ENCODE measurements at places on chromosomes 2 and 18.

GRCh38 chr2:99555404-99555803, 65.6 kb upstream of the REV1 start:
- DNase-seq: no peak

- no peak for DNase-seq
Measured at GRCh38 chr2:5617796-5618195, 74.4 kb upstream of the SOX11 start.

- DNase-seq: no peak
Measured at GRCh38 chr2:136874258-136874657, 108.9 kb downstream of the THSD7B start.

- no peak for DNase-seq
Measured at GRCh38 chr2:10864861-10865636, 46.7 kb upstream of the KCNF1 start.

DNA sequence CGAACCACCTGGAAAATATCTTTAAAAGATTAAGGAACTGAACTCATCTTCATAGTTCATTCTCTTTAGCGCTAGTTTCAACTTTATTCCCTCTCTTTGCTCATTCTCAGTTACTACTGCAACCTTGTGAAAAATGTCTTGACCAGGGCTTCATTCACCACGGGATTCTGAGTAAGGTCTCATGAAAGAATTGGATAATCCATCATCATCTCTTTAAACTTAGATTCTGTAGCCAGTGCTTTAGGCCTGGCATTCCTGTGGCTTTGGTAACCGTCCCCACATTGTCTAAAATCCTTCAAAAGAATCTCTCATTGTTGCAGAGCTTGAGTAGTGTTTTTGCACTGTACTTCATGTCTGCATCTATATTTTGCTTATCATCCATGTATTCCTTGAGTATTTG, 229.5 kb downstream of the ETAA1 start:
- DNase-seq: no peak

DNA sequence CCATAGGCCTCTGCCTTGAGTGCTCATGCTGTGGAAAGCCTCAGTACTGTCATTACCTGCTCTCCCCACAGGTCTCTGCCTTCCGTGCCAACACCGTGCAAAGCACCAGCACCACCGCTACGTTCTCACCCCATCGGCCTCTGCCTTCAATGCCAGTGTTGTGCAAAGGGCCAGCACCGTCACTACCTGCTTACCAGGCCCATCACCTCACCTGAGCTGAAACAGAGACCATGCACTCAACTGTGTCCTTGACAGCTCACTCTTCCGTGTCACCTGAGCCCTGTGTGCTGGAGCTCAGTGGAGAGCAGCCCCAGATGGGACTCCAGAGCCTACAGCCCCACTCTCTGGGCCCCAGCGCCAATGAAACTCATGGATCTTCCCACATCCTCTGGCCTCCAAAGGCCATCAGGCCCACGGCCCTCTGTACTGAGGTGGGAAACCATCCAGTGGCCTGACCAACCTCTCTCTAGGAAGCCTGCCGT, 62.7 kb downstream of the ZNF516 start:
- no peak for DNase-seq

- no peak for DNase-seq
Measured at GRCh38 chr2:48131539-48132270, 225.4 kb upstream of the FBXO11 start.

DNA sequence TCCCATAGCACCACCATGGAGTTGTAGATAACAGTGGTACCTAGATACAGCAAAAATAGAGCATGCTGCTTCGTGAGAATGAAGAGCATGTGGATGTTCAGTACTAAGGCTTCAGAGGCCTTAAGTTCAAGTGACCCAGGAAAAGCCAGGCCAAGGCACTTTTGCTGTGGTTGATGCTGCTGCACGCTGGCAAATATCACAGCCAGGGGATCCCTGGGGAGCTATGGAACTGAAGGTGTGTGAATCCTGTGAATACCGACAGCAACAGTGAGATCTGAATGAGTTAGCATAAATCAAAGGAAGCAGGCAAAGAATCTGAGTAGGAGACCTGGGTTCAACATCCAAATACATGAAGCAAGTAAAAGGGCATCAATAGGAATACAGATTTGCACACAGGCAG, 158.6 kb upstream of the THUMPD2 start:
- no peak for DNase-seq

GRCh38 chr2:16124881-16125613, 184.7 kb downstream of the MYCN start:
- DNase-seq: no peak

GRCh38 chr18:59593291-59593717, 103.9 kb downstream of the CCBE1 start:
- no peak for DNase-seq

DNA sequence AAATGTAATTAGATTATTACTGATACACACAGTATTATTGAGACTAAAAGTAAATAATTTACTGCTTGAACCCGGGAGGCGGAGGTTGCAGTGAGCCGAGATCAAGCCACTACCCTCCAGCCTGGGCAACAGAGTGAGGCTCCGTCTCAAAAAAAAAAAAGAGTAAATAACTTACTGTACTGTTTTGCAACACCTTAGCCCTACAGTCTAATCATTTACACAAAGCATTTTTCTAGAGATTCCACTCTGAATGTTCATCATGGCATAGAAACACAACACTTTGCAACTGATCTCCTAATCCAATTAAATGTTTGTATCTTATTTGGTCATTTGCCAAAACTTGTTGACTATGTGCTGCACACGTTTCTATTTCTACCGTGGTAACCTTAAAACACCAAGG, 23.4 kb upstream of the RMP24 start:
- DNase-seq: no peak

- no peak for DNase-seq
Measured at GRCh38 chr2:237774811-237775553, 23.6 kb upstream of the RBM44 start.

- DNase-seq: no peak
Measured at GRCh38 chr2:73406996-73407395, 21.4 kb downstream of the ALMS1 start.

DNA sequence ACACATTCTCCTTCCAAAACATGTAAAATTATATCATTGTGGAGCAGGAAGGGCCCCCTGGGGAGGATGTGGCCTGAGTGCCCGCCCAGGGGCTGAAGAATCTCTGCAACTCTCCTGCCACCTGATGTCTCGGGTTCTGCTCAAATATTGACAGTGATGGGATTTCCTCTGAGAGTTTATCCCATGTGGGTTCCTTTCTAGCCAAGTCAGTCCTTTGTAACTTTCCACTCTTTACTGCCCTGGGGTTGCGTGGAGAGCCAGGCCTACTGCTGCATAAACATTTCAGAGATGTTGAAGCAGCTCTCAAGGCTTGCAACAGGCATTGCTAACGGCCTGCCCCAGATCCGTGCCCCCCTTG, 4.0 kb upstream of the RAB17 start:
- DNase-seq: no peak

GRCh38 chr18:21548647-21549046, 51.9 kb downstream of the ESCO1 start:
- DNase-seq: no peak

GRCh38 chr2:238974081-238974480, 126.2 kb downstream of the TWIST2 start:
- DNase-seq: no peak

GRCh38 chr2:8477552-8478470, 204.0 kb upstream of the ID2 start:
- no peak for DNase-seq

- no peak for DNase-seq
Measured at GRCh38 chr2:157840568-157841156, 35.5 kb downstream of the ACVR1 start.

DNA sequence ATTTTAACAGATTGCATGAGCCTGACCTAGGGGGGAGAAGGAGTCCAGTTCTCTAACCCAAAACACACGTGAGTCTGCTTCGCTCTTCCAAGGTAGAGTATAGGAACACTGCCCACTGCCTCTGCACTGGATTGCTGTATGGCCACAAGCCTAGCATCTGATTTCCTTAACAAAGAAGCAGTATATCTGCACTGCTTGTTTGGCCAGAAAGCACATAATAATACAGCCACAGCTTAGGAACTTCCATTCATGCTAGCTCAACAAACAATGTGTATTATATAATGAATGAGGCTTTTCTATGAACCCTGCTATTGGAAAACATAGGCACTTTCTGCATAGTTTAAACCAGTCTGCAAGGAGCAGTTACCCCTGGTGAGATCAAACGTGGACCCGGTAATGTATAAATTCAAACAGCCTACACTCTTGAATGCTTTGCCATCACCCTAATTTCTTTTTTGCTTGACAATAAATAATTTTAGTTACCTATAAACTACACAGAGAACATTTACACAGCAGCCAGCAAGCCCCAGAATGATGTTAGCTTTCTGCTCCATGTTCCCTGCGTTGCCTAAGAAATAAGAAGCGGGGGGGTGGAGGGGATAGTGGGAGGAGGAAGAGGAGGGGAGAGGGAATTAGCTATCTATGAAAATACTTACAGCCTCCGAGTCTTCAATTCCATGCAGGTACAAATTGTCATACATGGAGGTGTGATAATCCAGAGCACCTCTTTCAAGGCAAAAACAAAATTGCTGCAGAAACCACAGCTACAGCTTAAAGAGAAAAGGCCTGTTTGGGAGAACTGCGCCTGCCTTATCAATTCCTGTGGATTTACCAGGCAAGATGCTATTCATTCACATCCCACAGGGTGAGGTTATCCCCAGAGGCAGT, 125.6 kb downstream of the CACNB4 start:
- DNase-seq: no peak

DNA sequence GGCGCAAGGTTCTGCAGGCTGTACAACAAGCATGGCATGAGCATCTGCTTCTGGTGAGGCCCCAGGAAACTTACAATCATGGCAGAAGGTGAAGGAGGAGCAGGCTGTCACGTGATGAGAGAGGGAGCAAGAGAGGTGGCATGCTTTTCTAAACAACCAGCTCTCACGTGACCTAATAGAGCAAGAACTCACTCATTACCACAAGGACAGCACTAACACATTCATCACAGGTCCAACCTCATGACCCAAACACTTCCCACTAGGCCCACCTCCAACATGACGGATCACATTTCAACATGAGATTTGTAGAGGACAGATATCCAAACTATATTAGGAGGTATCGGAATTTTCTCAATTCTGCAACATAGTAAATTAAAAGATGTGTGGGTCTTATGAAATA, 108.8 kb upstream of the DLX2 start:
- no peak for DNase-seq

GRCh38 chr2:188327518-188328213, 36.0 kb downstream of the GULP1 start:
- no peak for DNase-seq

GRCh38 chr18:77376043-77376732, 126.5 kb downstream of the GALR1 start:
- DNase-seq: no peak

DNA sequence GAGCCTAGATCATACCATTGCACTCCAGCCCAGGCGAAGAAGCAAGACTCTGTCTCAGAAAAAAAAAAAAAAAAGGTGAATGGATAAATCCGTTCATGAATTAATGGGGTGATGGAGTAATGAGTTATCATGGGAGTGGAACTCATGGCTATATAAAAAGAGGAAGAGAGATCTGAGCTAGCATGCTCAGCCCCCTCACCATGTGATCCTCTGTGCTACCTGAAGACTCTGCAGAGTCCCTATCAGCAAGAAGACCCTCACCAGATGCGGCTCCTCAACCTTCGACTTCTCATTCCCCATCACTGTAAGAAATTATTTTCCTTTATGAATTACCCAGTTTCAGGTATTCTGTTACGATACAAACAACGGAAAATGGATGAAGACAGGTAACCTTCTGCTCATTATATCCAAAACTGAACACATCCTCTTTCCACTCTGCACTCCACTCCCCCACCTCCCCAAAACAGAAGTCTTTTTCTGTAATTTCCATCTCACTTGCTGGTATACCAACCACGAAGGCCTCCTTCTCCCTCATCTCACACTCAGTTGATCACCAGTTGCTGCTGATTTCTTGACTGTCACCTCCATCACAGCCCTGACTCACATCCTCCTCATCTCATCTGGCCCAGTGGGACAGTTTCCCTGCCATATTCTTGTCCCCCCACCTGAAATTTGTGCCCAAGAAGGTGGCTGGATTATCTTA, 8.8 kb downstream of the RETREG2 start:
- DNase-seq: no peak

DNA sequence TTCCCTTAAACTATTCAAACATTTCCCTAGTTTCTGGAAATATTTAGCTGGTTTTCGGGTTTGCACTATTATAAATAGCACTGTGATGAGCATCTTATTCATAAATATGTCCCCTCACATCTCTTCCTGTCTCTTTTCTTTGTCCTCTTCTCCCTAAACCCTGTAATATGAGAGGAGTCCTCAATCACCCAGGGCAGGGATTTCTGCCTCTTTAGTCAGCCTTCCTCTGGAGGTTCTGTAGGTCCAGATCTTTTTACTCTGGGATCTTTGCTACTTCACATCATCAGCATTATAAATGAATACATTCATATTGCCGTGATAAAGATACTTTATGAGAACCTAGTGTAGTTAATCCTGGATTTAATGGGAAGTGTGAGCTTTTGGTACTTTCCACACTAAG, 87.9 kb upstream of the TTN start:
- DNase-seq: no peak

- DNase-seq: no peak
Measured at GRCh38 chr2:27959496-27959895, 69.0 kb downstream of the BABAM2 start.

DNA sequence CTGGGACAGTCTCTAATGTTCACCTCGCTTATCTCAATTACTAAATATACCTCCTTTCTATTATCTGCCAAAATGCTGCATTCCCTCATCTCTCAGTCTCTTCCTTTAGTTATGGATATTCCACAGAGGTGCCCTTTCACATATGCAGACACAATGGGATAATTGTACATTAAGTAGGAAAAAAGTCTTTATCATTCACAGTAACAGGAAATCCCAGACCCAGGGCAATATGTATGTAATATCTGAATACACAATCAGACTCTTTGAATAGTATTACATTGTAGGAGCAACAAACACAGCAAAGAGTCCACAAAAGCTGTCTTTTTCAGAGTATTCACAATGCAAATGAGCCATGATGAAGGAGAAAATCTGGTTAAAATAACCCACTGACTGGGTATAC, 1399.0 kb upstream of the ZEB2 start:
- DNase-seq: no peak

GRCh38 chr2:26971911-26972786, 1.7 kb downstream of the MAPRE3 start:
- no peak for DNase-seq

All from activated naive CD4-positive, alpha-beta T cell (primary cell).